Mesothelial cell of epicardium (in vitro differentiated cells): ENCODE measurements at places on chromosomes 11 and 22. TPM values are rescaled to one million over a fixed set of nuclear protein-coding genes. Genes with fewer than 3 reads are reported as not detected.

The ABCC8 gene
- not detected in 3 replicates for total RNA-seq

The APOC3 gene
- total RNA-seq, result not detected in 3 replicates

The CFL1 gene
- total RNA-seq, result 730 to 758 TPM (median 736 TPM) in 3 replicates

The TPBGL gene
- 0.07 to 0.11 TPM (median 0.11 TPM) in 3 replicates for total RNA-seq

The CCDC89 gene
- 1.3 to 2.7 TPM (median 1.5 TPM) in 3 replicates for total RNA-seq

The OR52I1 gene
- not detected in 3 replicates for total RNA-seq

The BTBD18 gene
- not detected in 3 replicates for total RNA-seq

The MICAL2 gene
- total RNA-seq, result 8.9 to 15.4 TPM (median 15.0 TPM) in 3 replicates

The TPH1 gene
- 0.54 to 1.4 TPM (median 0.54 TPM) in 3 replicates for total RNA-seq

The CD59 gene
- 162 to 176 TPM (median 171 TPM) in 3 replicates for total RNA-seq

The HTR3A gene
- total RNA-seq, result not detected in 3 replicates

The CD248 gene
- total RNA-seq, result 95.2 to 102 TPM (median 97.9 TPM) in 3 replicates

The C11orf86 gene
- total RNA-seq, result not detected in 3 replicates

The P4HA3 gene
- 1.4 to 1.7 TPM (median 1.6 TPM) in 3 replicates for total RNA-seq

The PATE2 gene
- 0.20 TPM in 2 of 3 replicates, not detected in the other for total RNA-seq

The MAP6 gene
- 0.92 to 1.2 TPM (median 1.2 TPM) in 3 replicates for total RNA-seq

The MMP11 gene
- 510 to 566 TPM (median 528 TPM) in 3 replicates for total RNA-seq

The ELFN2 gene
- total RNA-seq, result 4.1 to 4.2 TPM (median 4.1 TPM) in 3 replicates

The SMPD1 gene
- 24.9 to 27.2 TPM (median 27.1 TPM) in 3 replicates for total RNA-seq

The ANO9 gene
- 29.7 to 32.3 TPM (median 30.6 TPM) in 3 replicates for total RNA-seq

The PAMR1 gene
- total RNA-seq, result 38.3 to 44.8 TPM (median 43.5 TPM) in 3 replicates

The FDX1 gene
- total RNA-seq, result 9.7 to 11.3 TPM (median 10.3 TPM) in 3 replicates

The MRGPRX3 gene
- not detected in 3 replicates for total RNA-seq

The MMP8 gene
- total RNA-seq, result not detected in 3 replicates

The ANO1 gene
- 35.1 to 39.6 TPM (median 37.2 TPM) in 3 replicates for total RNA-seq

The INPP5J gene
- total RNA-seq, result 8.6 to 10.8 TPM (median 9.3 TPM) in 3 replicates

The TEX12 gene
- 0.36 to 0.65 TPM in 2 of 3 replicates, not detected in the other for total RNA-seq

The RPS25 gene
- total RNA-seq, result 1,201 to 1,234 TPM (median 1,218 TPM) in 3 replicates

The TRIM49 gene
- not detected in 3 replicates for total RNA-seq

The OR8D1 gene
- not detected in 3 replicates for total RNA-seq

The FDXACB1 gene
- total RNA-seq, result 2.9 to 3.5 TPM (median 3.2 TPM) in 3 replicates

The TIMP3 gene
- total RNA-seq, result 65.9 to 68.2 TPM (median 67.2 TPM) in 3 replicates

The TEAD1 gene
- total RNA-seq, result 156 to 163 TPM (median 161 TPM) in 3 replicates

The MS4A18 gene
- total RNA-seq, result not detected in 3 replicates
